Umbilical cord (tissue), 2 donors: ENCODE measurements at places on chromosomes 2 and 18. TPM values are rescaled to one million over a fixed set of nuclear protein-coding genes. Genes with fewer than 3 reads are reported as not detected.

- no peak for DNase-seq
Measured at GRCh38 chr2:228359473-228359872, 178.0 kb upstream of the SPHKAP start.

DNA sequence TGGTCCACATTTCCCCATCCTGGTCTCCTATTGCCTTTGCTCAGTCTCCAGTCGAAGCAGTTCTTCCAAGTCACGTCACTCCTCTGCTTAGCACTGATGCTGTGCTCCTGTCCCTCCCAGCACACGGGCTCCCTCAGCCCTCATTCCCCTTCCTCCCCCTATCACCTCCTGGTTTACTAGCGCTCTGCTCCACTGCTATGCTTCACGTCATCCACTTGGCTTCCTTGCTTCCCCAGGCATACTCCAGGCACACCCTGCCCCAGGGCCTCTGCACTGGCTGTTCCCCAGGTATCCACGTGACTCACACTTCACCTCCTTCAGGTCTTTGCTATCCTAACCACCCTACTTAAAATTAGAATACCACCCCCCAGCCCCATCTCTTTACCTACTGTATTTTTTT is 269.3 kb downstream of the GLI2 start:
- DNase-seq = peak; percentile 32

- no peak for DNase-seq
Measured at GRCh38 chr2:26850505-26850904, 2.6 kb downstream of the DPYSL5 start.

Gene HAAO
- 19.0 TPM for total RNA-seq

Gene ARHGAP15
- 54.2 TPM for total RNA-seq
